ENCODE measurements at places on chromosomes 4 and X. TPM values are rescaled to one million over a fixed set of nuclear protein-coding genes. Genes with fewer than 3 reads are reported as not detected.
A peak's percentile ranks its signal among the peaks of the same experiment; 100 is the strongest.

Gene SPANXN1
- not detected for total RNA-seq

DNA sequence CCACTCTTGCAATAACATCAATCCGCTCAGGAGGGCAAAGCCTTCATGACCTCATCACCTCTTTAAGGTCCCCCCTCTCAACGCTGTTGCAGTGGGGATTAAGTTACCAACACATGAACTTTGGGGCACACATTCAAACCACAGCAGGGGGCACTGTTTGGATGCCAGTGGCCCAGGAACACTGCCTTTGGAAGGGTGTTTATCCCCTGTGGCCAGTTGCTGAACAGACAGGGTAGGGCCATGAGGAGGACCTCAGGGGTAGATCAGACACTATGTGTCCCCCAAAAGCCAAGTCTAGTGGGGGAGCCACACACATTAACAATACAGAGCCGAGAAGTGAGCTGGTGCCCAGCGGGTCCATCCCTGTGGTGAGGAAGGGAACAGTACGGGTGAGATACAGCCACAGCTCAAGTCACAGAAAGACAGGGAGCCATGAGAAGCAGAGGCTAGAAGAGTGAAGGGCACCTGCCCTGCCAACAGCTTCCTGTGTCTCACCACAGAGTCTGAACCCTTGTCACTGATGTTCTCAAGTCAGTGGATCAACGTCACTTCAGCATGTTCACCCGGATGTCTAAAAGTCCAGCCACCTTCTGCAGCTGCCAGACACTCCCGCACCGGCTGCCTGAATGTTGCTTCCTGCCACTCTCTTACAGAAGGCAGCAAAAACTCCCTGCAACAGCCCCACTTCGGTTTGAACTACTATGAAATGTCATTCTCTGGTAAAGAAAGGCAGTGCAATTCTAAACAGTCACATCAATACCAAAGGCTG, 19.9 kb upstream of the MXD4 start:
- peak overlapping the region; percentile 67 for H3K4me3 ChIP-seq
- H3K4me1 ChIP-seq: peaks cover 35% of the 10 kb centered on the region
- H3K27ac ChIP-seq: peak overlapping the region; percentile 89
- H3K36me3 ChIP-seq: no peaks in the 10 kb centered on the region
- DNase-seq: peak; percentile 96

Gene YY2
- total RNA-seq: 0.67 TPM

Gene C4orf51
- total RNA-seq: not detected

GRCh38 chrX:78517124-78517523, 142.0 kb downstream of the RTL3 start:
- no peaks in the 10 kb centered on the region for H3K27me3 ChIP-seq
- H3K27ac ChIP-seq: peak overlapping the region; percentile 48
- peaks cover 12% of the 10 kb centered on the region for H3K4me1 ChIP-seq
- DNase-seq: peak; percentile 89
- peak overlapping the region; percentile 55 for H3K4me3 ChIP-seq

- no peaks in the 10 kb centered on the region for H3K27me3 ChIP-seq
- no peak for DNase-seq
- no peaks in the 10 kb centered on the region for H3K4me1 ChIP-seq
- no peak overlapping the region for H3K27ac ChIP-seq
These were observed 400.5 kb downstream of the RAPGEF2 start for GRCh38 chr4:159503236-159504008.

DNA sequence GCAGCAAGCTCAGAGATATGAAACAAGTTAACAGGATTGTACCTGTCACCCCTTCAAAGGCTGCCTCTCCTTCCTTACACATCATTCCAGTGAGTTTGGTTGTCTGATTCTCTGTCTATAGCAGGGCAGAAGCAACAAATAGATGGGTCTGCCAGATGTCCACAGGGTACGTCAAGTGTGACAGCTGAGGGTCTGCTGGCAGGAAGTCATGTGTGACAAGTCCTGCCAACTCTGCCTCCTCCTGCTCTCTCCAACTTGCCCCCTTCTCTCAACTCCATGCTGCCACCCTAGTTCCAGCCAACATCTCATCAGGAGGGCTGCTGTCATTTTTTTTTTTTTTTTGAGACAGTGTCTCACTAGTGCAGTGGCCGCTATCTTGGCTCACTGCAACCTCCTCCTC, 109.2 kb downstream of the NSUN7 start:
- peaks cover 10% of the 10 kb centered on the region for H3K4me1 ChIP-seq
- no peak overlapping the region for H3K4me3 ChIP-seq
- H3K36me3 ChIP-seq: no peaks in the 10 kb centered on the region
- DNase-seq: no peak
- H3K27ac ChIP-seq: no peak overlapping the region

Gene SYP
- total RNA-seq: 1.3 TPM

- no peak overlapping the region for H3K27ac ChIP-seq
- no peak overlapping the region for H3K4me3 ChIP-seq
- no peaks in the 10 kb centered on the region for H3K36me3 ChIP-seq
- no peak for DNase-seq
- H3K27me3 ChIP-seq: no peaks in the 10 kb centered on the region
These were observed 26.9 kb upstream of the PASD1 start for GRCh38 chrX:151536571-151536970.

- H3K4me3 ChIP-seq: no peak overlapping the region
- H3K36me3 ChIP-seq: no peaks in the 10 kb centered on the region
- DNase-seq: no peak
- no peak overlapping the region for H3K27ac ChIP-seq
- H3K27me3 ChIP-seq: no peaks in the 10 kb centered on the region
These were observed 2.0 kb upstream of the RIPPLY1 start for GRCh38 chrX:106905064-106905708.

Gene UGT2B7
- not detected for total RNA-seq

- peak overlapping the region; percentile 15 for H3K4me3 ChIP-seq
- H3K27me3 ChIP-seq: no peaks in the 10 kb centered on the region
- H3K4me1 ChIP-seq: peaks cover 47% of the 10 kb centered on the region
- DNase-seq: no peak
- no peaks in the 10 kb centered on the region for H3K36me3 ChIP-seq
- peak overlapping the region; percentile 83 for H3K27ac ChIP-seq
These were observed 12.0 kb downstream of the TMEM187 start for GRCh38 chrX:153984351-153985178.

DNA sequence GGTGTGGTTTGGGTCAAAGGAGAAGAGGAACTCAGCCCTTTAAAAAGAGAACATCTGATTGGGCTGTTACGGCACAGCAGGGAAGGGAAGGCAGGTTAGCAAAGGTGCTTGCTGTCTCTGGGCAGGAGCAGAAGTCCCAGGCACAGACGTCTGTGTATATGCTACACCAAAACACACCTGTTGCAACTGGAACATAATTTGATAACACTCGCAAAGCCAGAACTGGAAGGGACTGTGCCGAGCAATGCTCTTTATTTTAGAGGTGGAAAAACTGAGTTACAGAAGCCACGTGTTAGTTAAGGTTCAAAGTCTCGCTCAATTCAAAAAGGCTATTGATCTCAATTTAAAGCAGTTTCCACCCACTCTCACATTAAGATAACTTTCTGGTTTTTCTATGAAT, 2.2 kb upstream of the FAM114A1 start:
- H3K4me1 ChIP-seq: peaks cover 3% of the 10 kb centered on the region
- no peak for DNase-seq
- H3K4me3 ChIP-seq: no peak overlapping the region

DNA sequence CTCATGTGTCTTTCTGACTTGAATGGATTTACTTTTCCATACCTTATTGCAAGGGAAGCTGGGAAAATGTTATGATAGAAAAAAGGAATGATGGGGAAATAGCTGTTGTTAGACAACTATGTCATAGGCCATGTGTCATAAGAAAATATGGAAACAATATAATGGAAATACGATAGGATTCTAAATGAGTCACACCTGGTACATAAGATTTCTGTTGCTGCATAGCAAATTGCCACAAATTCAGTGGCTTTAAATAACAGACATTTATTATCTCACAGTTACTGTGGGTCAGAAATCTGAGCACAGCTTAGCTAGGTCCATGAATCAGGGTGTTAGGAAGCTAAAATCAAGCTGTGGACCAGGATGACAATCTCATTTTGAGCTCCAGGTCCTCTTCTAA, 44.6 kb upstream of the ANKRD50 start:
- no peak overlapping the region for H3K27ac ChIP-seq
- DNase-seq: no peak
- no peaks in the 10 kb centered on the region for H3K4me1 ChIP-seq
- H3K27me3 ChIP-seq: no peaks in the 10 kb centered on the region
- H3K4me3 ChIP-seq: no peak overlapping the region

- no peaks in the 10 kb centered on the region for H3K27me3 ChIP-seq
- H3K36me3 ChIP-seq: no peaks in the 10 kb centered on the region
- peak overlapping the region; percentile 95 for H3K4me3 ChIP-seq
These were observed 1.4 kb downstream of the ELOVL6 start for GRCh38 chr4:110196871-110197528.

Gene SYNPO2
- 0.35 TPM for total RNA-seq

DNA sequence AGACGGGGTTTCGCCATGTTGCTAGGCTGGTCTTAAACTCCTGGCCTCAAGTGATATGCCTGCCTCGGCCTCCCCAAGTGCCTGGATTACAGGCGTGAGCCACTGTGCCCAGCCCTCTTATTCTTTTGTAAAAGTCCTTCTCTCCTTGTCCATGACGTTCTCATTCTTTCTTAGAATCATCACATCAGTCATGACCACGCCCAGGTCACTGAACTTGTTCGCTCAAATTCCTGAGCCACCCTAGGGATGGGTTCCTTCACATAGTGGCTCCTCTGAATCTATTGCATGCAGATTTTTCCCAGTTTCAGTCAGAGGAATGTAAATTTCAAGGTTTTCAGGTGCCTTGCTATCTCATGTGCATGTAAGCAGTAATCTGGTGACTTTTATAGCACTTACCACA, 15.7 kb downstream of the JADE1 start:
- H3K36me3 ChIP-seq: peaks cover 14% of the 10 kb centered on the region
- H3K27ac ChIP-seq: no peak overlapping the region
- no peaks in the 10 kb centered on the region for H3K27me3 ChIP-seq
- peak overlapping the region; percentile 14 for H3K4me3 ChIP-seq
- H3K4me1 ChIP-seq: peaks cover 21% of the 10 kb centered on the region

GRCh38 chr4:28004520-28004919, 1143.9 kb downstream of the STIM2 start:
- H3K4me3 ChIP-seq: no peak overlapping the region
- no peaks in the 10 kb centered on the region for H3K36me3 ChIP-seq
- no peaks in the 10 kb centered on the region for H3K4me1 ChIP-seq

Gene BEND2
- total RNA-seq: 0.91 TPM

DNA sequence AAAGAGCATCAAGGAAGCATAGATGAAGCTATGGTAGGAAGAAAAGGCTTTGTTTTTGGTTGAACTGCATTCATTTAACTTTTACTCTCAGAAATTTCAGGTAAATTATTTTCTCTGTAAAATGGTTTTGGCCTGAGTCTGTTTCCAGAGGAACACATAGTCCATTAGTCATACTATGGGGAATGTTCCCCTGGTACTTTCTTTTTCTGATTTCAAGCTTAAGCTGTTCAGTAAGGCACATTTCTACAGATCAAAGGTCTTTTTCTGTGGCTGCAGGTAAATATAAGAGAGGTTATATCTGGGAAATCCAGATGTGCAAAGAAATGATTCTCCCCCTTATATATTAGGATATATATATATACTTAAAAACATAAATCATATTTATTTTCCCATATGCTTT, 1744.4 kb upstream of the ADGRL3 start:
- no peaks in the 10 kb centered on the region for H3K27me3 ChIP-seq
- H3K4me3 ChIP-seq: no peak overlapping the region
- no peak for DNase-seq
- no peaks in the 10 kb centered on the region for H3K4me1 ChIP-seq
- no peak overlapping the region for H3K27ac ChIP-seq
- no peaks in the 10 kb centered on the region for H3K36me3 ChIP-seq

- DNase-seq: no peak
- no peaks in the 10 kb centered on the region for H3K27me3 ChIP-seq
- H3K27ac ChIP-seq: no peak overlapping the region
- no peaks in the 10 kb centered on the region for H3K4me1 ChIP-seq
- no peak overlapping the region for H3K4me3 ChIP-seq
- no peaks in the 10 kb centered on the region for H3K36me3 ChIP-seq
These were observed 117.5 kb downstream of the CDKL5 start for GRCh38 chrX:18542905-18543304.

Gene PRDX4
- total RNA-seq: 7.9 TPM

- DNase-seq: no peak
- no peaks in the 10 kb centered on the region for H3K27me3 ChIP-seq
- H3K4me3 ChIP-seq: no peak overlapping the region
- H3K27ac ChIP-seq: no peak overlapping the region
- H3K36me3 ChIP-seq: peaks cover 7% of the 10 kb centered on the region
These were observed 10.9 kb upstream of the F11 start for GRCh38 chr4:186255122-186255521.

DNA sequence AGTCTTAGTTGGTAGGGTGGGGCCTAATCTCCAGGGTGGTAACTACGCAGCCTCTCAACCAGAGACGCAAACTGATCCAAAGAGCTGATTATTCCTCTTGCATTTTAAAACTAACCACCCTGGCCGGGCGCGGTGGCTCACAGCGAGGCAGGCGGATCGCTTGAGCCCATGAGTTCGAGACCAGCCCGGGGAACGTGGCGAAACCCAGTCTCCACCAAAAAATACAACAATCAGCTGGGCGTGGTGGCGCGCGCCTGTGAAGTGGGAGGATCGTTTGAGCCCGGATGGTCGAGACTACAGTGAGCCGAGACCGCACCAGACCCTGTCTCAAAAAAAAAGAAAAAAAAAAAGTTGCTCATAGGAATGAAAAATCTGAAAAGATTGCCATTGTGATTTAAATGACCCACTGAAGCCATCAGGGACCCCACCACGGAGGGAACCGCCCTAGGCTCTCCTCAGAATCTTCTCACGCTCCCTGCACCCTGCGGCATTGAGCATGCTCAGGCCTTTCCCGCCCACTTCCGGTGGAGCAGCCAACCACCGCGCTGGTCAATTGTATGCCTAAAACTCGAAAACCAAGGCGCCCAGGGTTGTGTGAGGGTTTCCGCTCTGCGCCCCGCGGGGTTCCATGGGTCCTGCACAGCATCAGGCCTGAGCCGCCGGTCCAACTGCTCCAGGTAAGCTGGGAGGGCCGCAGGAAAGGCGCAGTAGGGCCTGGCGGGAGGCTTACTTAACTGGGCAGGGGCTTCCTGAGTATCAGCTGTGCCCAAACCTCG, at the start of gene TRIM60:
TRIM60 (plus strand) TSS at position 564 of the 776 bp plus-strand sequence. CDS start 8,074 bp downstream, outside the sequence.
- DNase-seq: no peak
- no peaks in the 10 kb centered on the region for H3K27me3 ChIP-seq
- no peaks in the 10 kb centered on the region for H3K36me3 ChIP-seq
- H3K4me3 ChIP-seq: no peak within 1 kb of the TSS

Gene SGCB
- total RNA-seq: 6.1 TPM

DNA sequence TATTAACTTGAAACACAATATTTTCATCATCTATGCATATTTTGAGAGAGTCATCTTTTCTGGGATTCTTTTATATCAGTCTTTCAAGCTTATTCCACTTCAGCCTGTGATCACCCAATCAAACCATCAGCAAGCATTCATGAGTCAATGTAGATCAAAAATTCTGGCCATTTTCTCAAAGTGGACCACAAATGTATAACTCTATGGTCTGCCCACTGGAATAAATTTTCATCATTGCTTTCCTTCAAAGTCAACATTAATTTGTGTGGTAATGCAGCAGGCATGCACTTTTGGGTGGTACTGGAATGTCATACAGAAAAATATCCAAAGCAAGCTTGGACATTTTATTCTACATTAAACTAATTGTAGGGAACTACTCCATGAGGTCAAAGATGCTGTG, 1013.0 kb downstream of the STIM2 start:
- H3K27me3 ChIP-seq: no peaks in the 10 kb centered on the region
- no peak overlapping the region for H3K27ac ChIP-seq
- H3K4me3 ChIP-seq: no peak overlapping the region
- H3K4me1 ChIP-seq: no peaks in the 10 kb centered on the region
- no peaks in the 10 kb centered on the region for H3K36me3 ChIP-seq

Data from CD4-positive, CD25-positive, alpha-beta regulatory T cell (primary cell).